Foreskin fibroblast (primary cell): ENCODE measurements at places on chromosomes 3 and 15.

- peak; percentile 73 for DNase-seq
Measured at GRCh38 chr3:196268284-196269163, 19.0 kb downstream of the PCYT1A start.

- DNase-seq, result no peak
Measured at GRCh38 chr3:196181127-196181546, 30.1 kb downstream of the ZDHHC19 start.

DNA sequence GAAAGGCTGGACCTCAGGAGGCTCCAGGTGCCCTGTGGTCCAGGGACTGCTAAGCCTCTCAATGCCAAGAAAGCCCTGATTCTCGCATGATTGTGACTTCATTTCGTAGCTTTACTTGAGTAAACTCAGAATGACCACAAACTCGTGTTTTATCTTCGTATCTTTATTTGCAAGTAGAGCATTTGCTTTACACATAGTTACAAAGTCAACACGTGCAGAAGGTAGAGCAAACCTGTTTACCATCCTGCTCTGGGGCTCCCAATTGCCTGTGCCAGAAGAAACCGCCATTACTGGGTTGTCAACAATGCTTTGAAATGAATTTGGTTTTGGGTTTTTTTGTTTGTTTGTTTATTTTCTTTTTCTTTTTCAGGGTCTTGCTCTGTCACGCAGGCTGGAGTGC lies 5.8 kb upstream of the MESP1 start:
- DNase-seq, result no peak

- no peak for DNase-seq
Measured at GRCh38 chr3:112755845-112756613, 90.6 kb downstream of the CD200R1L start.

DNA sequence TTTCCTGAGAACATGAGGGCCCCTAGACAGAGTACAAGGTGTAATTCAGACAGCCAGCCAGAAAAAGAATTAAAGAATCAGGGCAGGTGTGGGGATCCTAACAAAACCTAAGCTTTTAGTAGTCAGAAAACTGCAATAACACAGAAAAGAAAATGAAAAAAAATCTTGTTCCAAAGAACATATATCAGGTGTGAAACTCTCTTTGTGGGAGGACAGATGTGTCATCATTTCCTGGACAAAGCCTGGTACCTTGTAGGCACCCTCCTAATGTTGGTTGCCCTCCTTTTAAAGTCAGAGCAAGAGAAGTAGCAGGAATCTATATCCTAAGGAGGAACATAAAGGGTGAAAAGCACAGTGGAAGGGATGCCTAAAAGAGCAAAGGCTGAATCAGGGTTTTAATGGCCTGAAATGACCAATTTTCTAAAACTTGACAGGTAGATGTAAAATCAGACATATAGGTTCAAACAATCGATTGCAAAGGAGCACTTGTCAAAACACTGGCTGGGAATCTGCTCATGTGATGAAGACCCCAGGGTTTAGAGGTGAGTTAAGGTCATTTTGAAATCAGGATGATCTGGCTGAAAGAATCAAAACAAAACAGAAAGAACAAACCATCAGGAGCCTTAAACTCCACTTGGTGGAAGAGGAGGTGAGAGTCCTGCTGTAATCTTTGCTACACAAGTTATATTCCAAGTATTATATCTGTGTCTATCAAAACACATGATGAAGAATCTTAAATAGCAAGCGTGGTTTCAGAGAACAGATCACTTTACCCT lies 54.9 kb downstream of the TGFBR2 start:
- no peak for DNase-seq

DNA sequence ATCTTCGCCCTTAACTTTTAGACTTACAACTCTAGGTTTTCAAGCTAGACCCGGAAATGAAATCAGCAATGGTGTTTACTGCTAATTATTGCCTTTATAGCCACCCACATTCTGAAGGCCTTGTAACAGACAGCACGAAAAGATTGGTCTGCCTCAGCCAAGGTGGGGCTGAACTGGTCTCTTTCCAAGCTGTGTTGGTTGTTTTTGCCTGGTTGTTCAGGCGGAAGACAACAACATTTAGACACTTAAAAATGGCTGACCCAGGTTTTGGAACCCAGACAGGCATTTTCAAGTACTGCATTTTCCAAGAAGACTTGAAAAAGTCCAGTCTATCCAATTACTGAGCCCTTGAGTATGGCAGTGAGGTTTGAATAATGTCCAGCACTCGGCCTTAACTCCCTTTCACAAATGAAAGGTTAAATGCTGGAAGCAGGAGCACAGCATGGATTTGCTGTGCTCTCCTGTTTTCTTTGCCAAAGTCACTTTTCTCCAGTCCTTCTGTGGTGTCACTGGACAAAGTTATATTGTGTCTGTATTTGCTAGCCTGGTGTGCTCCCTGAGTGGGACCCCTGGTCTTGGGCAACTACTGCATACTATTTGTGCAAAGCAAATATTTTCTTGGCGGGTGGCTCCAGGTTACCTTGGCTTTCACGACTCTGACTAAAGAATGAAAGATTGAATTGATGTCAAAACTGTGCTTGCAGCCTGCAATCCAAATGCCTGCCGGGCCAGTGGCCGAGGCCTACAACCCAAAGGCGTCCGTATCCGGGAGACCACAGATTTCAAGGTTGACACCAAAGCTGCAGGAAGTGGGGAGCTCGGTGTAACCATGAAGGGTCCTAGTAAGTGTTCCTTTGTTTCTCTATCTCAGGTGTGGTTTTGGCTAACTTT lies 93.5 kb downstream of the FLNB start:
- no peak for DNase-seq

DNA sequence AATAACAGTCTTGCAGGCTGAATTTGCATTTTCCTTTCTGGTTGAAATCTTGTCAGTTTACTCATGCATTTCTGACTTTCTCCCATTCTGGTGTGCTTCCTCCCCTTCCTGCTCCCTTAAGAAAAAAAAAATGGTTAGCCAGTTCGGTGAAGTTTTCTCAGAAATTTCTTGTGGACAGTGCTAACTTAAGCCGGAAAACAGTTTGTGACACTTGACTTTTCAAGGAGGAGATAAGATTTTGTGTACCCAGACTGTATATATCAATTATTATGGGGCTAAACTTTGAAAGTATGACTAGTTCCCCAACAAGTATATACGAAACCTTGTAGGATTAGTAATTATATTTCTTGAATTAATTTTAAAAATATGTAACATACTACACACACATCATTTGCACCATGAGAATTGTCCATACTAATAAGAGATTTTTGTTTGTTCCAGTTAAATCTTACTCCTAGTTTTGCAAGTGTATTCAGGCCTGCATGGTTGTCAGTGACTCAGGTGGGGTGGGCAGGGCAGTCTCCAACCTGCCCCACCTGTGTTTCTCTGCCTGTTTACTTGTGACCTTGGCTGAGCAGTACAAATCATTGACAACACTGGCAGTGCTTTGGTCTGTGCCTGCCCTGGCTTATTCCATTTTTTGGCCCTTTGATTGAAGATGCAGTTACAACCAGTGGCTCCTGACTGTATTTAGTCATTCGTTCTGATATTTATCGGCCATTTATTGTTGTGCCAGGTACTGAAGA lies 19.1 kb downstream of the UBE2E1 start:
- DNase-seq, result no peak

DNA sequence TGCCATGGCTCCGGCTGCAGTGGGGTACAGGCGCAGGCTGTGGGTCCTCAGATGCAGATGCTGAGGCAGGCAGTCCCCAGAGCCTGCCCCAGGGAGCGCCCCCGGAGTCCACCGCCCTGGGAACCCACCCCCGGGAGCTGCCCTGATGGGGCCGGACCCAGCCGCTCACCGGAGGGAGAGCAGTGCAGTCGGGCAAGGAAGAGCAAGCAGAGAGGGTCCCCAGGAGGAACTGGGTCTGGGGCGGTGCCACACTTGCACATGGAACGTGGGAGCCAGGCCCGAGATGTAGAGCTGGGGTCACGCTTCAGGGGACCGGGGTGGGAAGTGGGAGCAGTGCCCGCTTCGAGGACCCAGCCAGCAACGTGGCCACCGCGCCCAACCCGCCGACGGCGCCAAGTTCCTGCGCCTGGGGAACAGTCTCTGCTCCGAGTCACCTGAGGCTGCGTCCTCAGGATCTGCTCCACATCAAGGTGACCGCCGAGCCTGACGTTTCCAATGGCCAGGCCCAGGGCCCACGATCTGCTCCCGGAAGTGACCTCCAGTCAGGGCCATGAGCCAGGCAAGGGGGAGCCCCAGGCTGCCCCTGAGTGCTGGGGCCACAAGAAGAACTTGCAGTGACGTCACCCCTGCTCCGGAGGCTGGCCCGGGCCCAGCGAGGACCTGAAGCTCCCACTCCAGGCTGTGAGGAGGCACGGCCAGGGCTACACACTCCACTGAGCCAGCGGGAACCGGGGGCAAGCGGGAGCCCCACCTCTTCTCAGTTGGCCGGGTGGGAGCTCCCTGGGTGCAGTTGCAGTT lies 27.0 kb upstream of the TFG start:
- no peak for DNase-seq

DNA sequence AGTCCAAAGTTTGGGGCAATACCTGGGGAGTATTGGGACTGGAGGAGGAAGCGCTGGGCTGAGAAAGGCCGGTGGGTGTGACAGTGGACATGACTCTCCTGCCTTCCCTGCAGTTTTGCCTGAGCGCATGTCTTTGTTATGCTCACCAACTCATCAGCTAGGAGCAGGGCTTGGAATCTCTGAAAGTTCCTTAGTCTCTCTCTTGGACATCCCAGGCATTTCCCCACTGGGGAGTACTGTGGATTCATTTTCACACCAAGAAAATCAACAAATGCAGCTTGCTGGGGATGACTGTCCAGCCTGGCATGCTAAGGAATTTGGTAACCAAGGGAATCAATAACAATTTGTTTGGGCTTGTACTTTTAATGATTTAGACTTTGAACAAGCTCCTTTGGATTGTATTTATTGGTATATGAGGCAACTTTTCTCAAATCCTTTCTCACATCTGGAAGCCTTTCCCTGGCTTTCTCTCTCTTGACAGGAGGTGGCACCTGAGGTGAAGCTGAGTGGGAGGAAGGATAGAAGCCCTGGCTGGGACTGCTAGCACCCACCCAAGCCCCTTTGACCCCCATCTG lies 48.5 kb upstream of the CHST2 start:
- peak; percentile 89 for DNase-seq

DNA sequence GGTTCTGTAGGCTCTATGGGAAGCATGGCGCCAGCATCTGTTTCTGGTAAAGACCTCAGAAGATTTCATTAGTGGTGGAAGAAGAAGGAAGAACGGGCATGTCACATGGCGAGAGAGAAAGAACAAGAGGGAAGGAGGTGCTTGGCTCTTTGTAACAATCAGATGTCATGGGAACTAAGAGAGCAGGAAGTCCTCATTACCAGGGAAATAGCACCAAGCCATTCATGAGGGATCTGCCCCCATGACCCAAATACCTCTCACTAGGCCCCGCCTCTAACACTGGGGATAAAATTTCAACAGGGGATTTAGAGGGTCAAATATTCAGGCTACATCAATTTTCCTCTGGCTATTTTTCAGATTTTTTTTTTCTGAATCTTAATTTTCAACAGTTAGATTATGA lies 954.3 kb downstream of the SQOR start:
- DNase-seq, result no peak

GRCh38 chr15:48718646-48719045 lies 73.1 kb upstream of the FBN1 start:
- DNase-seq, result peak; percentile 72

DNA sequence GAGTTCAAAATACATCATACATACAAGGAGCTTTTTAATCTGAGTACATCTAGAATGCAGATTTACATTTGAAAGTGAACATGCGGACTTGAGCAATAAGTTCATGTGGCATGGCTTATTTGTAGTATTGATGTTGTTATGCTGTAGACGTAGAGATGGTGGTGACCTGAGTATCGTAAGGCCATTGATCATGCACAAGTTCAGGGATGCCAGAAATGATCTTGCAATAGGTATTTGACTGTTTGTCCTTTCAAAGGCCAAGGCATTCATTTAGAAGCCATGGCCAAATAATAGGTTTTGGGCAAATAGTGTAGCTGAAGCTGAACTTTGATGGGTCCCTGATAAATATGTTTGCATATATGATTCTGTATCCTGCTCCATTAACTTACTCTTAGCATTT lies 35.0 kb downstream of the ARNT2 start:
- no peak for DNase-seq

GRCh38 chr3:191143224-191143623 lies 55.8 kb upstream of the OSTN start:
- peak; percentile 17 for DNase-seq

GRCh38 chr15:49290191-49290590 lies 120.1 kb downstream of the GALK2 start:
- DNase-seq, result no peak

DNA sequence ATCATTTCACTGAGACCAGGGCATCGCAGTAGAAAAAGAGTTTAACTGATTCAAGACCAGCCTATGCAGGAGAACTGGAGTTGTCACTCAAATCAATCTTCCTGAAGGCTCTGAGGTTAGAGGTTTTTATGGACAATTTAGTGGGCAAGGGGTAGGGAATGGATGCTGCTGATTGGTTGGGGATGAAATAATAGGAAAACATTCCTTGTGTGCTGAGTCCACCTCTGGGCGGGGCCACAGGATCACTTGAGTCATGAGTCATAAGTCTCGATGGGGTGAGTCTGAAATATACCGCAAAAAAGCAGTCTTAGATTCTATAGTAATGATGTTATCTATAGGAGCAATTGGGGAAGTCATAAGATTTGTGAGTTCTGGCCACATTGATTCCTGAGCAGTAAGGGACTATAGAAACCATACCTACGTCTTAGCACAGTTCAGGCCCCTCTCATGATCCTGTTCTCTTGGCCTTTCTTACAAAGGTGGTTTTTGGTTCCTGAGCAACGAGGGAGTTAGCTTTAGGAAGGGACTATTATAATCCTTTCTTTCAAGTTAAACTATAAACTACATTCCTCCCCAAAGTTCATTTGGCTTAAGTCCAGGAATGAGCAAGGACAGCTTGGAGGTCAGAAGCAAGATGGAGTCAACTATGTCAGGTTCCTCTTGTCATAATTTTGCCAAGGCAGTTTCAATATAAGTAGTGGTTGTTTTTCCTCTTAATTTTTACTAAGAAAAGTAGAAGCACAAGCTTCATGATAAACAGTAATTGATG lies 2.7 kb upstream of the OPA1 start:
- peak; percentile 56 for DNase-seq

DNA sequence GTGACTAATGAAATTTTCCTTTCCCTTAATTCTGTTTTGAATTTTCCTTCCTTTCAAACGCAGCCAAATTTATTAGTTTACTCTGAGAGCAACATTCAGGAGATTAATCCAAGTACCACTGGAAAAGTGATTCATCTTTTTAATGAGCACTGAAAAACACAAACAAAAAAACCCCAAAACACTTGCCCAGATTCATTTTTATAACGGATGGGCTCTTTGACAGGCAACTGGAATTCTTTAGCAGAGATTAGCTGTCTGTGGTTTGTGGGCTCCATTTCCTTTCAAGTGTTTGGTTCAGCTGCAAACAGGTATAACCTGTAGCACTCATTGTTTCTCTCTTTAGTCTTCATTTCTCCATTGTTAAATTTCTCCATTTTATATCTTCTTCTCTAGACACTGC lies 3.1 kb upstream of the POLR2M start:
- DNase-seq, result no peak
